ENCODE measurements at places on chromosomes 5 and 9.
A peak's percentile ranks its signal among the peaks of the same experiment; 100 is the strongest.

GRCh38 chr9:126516561-126516935, 97.2 kb upstream of the LMX1B start:
- no peak for DNase-seq

- DNase-seq, result no peak
Observed at GRCh38 chr9:86079421-86079831, 19.9 kb downstream of the GOLM1 start.

DNA sequence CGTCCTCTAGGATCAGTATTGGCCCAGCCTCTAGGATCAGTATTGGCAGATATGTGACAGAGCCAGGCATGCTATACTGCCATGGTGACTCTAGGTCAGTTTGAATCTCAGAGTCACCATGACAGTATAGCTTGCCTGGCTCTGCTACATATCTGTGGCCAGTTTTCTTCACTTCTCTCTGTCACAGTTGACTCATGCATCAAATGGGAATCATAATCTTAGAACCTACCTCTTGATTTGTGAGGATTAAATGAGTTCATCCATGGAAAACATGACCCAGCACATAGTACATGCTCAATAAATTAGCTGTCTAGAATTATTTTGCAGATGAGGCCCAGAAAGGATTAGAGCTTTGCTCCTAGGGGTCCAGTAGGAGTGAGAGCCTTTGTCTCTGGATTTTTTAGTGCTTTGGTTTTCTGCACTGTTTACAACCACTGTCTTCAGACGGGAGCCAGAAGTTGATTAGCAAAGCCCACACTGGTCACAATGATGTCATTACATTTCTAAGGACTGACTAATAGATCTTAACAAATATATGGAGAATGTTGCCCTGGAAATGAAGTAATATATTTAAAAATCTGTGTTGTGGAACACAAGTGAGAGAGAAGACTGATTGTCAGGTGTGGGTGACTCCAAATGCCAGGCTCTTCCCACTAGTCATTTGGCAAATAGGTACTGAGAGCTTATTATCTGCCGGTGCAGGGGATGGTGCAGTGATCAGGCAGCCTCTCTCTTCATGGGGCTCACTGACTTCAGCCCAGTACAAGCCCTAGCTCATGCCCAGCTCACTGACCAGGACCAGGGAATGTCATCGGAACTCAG, 76.0 kb downstream of the COL15A1 start:
- peak; percentile 86 for DNase-seq

DNA sequence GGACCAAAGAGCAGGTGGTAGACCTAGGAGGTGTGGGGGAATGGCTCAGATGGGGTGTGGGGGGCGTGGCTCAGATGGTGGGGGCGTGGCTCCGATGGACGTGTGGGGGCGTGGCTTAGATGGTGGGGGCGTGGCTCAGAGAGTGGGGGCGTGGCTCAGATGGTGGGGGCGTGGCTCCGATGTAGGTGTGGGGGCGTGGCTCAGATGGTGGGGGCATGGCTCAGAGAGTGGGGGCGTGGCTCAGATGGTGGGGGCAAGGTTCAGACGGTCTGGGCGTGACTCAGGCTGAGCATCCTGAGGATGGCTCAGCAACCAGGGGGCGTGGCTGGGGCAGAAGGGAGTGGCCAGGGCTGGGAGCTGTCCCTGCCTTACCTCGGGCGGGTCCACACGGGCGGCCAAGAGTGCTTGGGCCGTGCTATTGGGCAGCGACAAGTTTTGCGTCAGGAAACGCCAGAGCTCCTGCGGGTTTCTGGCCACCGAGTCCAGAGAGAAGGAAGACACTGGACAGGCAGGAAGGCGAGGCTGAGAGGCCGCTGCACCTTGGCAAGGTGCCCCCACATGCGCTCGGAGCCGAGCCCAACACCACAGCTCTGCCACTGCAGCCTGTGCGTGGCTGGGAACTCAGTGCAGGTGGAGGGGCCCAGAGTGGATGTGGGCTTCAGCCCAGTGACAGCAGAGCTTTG, 5.9 kb downstream of the ABCA2 start:
- DNase-seq, result peak; percentile 45

DNA sequence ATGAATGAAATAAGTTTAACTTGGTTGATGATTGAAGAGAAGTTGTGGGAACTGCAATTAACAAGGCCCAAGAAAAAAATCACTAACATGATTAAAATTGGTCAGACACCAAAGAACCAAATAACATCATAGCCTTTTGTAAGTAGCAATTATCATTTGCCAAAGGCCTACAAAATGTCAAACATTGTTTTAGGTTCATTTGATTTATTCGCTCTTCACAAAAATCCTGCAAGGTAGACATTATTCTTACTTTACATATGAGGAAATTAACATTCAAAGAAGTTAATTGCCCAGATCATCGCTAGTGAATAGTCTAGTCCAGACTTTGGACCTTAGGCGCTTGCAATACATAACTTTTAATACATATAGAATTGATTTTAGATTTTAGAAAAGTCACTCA, 2.6 kb downstream of the POLK start:
- no peak for DNase-seq

- DNase-seq, result no peak
Observed at GRCh38 chr5:181114844-181115778, 15.9 kb downstream of the OR2V1 start.

DNA sequence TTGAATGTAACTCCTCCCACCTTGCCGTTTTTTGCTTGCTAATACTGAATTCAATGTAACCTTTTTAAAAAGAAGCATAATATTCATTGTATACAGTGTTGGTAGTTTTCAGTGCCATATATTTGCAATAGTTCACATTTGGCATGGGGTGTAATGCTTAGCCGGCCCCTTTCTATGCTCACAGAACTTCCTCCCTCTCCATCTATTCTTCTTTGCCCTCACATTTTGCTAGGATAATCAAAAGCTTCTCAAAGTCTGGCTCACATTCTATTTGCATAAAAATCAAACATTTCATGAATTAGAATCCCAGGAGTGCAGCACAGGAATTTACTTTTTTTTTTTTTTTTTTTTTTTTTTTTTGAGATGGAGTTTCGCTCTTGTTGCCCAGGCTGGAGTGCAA, 226.3 kb upstream of the MPDZ start:
- no peak for DNase-seq

- DNase-seq, result no peak
Observed at GRCh38 chr9:118183576-118183975, 479.4 kb downstream of the TLR4 start.

DNA sequence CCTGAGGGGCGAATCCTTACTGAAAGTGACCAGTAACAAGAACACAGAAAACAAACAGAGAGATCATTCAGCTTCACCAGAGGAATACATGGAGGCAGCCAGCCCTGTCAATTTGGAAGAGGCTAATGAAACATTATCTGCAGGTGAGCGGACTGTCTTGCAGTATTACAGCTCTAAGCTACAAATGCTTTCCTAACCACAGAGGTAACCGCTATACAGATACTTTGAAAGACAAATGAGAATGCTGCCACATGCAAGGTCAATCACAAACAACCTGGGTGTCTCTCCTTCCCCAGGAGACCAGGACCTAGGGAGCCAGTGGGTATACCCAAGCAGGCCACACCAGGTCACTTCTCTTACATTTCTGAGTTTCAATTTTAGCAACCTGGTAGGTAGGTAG, 30.2 kb downstream of the EFNA5 start:
- no peak for DNase-seq

DNA sequence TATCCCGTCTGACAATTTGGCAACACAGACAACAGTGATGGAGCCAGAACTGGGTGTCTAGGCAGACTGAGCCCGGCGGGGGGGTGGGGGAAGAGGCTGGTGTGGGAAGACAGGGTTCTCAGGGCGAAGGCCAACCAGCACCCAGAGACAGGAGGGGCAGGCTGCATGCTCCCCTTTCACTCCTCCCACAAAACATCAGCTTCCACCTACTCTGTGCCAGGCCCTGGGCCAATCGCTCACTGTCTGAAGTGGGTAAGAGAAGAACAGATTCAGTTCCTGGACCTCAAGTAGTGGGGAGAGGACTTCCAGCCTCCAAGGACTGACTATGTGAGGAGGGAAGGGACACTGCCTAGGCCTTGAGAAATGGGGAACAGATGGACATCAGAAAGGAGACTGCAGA, 2.8 kb downstream of the SNCB start:
- DNase-seq, result no peak

DNA sequence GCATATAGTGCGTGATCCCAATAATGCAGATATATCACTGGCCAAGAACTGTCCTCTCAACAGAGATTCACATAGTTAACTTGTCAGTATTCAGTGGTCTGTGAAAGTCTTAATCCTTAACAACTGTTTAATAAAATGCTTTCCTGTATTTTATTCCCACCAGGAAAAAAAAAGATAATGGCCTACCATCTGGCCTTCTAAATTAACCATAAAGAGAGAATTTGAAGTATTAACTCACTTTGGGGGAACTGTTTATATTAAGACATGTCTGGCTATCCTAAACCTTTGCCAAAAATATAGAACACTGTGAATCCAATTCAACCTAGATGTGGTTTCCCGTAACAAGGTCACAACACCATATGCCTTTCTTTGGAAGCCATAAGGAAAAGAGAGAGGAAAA, 818 bp upstream of the FREM1 start:
- DNase-seq, result no peak

GRCh38 chr9:126435626-126436025, 109.0 kb downstream of the MVB12B start:
- DNase-seq, result no peak

DNA sequence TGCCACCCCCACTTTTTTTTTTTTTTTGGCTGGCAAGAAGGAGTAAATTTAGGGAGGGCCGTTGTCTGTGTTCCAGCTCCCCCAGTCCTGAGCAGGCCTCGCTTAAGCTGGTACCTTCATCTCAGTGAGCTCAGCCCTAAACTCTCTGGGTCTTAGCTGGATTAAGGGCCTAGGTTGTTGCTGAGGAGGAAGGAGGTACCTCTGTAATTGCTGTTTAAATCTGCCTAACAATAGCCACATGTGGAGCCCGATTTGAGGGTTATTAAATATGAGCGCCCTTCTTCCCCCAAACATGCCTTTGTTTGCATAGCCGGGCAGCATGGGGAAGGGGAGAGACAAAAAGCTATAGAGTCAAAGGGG, 179.0 kb upstream of the PITX1 start:
- no peak for DNase-seq

GRCh38 chr5:159240301-159240870, 22.7 kb upstream of the UBLCP1 start:
- DNase-seq, result peak; percentile 12

DNA sequence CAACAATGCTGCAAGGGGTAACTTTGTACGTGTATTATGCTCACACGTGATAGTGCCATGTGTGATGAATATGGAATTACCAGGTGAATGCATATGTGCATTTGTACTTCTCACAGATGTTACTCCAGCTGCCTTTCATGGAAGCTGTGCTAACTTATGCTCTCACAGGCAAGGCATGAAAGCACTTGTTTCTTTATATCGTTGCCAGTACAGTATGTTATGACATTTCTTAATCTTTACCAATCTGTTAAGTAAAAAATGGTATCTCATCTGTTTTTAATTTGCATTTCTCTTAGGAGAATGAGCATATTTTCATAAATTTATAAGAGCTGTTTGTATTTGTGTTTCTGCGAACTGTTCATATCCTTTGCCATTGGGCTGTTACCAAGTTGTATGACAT, 311.8 kb upstream of the DMRT1 start:
- DNase-seq, result no peak

DNA sequence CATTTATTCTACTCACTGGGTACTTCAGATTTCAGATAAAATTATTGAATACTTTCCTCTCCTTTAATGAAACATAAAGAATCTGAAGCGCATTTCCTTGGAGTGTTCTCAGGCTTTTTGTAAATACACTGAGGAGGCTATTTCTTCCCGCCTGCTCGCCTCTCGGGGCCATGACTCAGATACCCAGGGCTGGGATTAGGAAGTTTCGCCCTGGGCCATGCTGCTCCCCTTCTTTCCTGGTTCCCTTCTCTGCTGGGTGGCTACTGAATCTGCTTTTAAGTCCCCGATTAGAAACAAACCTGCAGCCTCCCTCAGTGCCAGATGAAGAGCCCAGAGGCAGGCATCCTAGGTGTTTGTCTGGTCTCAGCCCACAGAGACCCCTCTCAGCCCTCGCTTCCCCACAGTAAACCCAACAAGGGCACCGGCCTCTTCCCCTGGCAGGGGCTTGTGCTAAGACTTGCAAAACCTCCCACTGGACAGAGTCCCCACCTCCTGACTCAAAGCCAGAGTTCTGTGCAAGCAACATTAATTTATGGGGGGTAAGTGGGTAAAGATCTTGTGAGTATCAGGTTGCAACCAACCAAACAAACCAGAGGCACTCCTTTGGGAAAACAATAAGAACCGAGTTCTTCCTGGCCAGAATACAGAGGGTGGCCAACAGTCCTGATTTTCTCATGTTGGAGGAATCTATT, 30.7 kb upstream of the IRX1 start:
- no peak for DNase-seq

DNA sequence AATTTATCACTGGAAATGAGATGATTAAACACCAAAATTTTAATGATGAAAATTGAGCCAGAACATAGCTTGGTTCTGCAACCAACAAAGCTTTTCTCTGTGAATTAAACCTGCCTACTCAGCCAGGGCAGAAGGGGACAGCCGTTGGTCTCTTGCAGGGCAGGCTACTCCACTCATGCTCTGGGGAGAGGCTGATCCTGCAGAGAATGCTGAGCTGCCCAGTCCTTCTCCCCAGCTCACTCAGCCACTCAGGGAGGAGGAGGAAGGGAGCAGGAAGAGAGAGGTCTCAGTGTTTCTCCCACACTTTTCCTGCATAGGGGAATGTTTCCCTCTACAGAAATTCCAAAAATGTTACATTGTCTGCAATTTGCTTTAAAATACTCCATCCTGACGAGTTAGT, 40.4 kb upstream of the HMHB1 start:
- no peak for DNase-seq

GRCh38 chr5:122145906-122146305, 16.6 kb downstream of the ZNF474 start:
- no peak for DNase-seq

- DNase-seq, result peak; percentile 80
Observed at GRCh38 chr5:176784218-176785165, 25.9 kb upstream of the UNC5A start.

DNA sequence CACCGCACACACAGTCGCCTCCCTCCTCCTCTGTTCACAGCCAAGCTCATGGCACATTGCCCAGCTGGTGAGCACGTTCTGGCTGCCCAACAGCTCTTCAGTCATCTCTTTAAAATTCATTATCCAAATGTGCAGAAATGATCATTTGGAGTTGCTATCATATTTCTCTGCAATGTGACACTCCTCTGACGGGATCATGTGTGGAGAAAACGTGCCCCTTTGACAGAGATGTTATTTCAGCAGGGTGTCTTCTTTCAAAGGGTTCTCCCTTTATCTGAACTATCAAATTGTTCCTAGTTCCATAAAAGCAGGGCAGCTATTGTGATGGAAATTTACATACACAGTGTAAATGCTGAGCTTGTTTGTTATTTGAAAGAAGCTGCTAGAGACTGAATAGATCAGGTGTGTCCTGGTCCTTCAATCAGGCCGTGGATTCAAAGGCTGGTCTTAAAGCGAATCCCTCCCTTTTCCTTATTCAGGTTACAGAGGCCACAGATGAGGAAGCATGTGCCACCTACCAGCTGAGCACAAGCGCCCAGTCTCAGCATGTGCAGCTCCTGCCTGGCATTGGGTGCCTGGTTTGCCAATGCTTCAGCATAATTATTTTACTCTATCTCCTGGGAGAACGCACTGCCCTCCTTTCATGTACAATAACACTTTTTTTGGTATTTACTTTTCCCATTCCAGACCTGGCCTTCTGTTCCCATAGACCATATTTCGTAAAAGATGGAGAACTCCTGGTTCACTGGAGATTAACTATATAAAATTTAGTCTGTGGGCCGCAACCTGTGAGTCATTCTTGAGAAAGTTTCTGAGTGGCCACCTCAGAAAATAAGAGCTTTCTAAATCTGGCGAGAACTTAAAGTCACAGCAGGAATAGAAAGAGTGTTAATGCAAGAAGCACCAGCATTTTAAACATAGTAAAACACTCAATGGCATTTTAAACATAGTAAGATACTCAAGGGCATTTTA, 433.7 kb downstream of the ENC1 start:
- DNase-seq, result peak; percentile 55
